HFF-Myc (cell line): ENCODE measurements at places on chromosomes 7 and 10.

DNA sequence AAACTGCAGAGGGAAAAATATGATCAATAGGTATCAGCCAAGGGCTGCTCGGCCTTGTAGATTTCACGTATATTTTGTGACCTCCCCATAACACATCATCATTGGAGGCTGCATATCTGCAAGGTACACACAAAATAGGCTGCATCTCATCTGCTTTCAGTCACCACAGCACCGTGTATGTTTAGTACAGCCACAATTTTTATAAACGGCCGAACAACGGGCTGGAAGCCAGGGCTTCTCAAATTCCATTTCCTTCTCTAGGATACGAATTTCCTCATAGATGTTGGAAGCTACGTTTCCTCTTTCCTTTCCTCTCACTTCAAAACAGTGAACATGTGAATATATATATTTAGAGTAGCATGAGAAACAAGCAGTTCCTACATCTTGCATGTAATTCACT is 20.2 kb upstream of the FOXK1 start:
- no peak for DNase-seq

DNA sequence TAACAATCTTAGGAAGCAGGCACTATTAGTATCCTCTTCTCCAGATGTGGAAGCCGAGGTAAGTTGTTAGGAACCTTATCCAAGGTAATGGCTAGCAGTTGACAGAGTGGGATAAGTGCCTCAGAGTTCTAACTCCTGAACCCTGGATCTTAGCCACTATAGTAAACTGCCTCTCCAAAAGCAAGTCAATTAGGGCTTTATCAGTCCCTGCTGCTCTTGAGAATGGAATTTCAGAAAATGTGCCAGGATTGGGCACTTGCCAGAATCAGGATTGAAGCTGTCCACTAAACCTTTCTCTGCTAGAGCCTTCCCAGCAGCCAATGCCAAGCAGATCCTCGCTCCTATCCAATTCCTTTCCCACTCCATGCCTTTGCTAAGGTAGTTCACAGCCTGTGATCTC is 777.5 kb upstream of the POM121L12 start:
- no peak for DNase-seq

- peak; percentile 44 for DNase-seq
Observed at GRCh38 chr7:36526863-36527548, 137.3 kb downstream of the ANLN start.

DNA sequence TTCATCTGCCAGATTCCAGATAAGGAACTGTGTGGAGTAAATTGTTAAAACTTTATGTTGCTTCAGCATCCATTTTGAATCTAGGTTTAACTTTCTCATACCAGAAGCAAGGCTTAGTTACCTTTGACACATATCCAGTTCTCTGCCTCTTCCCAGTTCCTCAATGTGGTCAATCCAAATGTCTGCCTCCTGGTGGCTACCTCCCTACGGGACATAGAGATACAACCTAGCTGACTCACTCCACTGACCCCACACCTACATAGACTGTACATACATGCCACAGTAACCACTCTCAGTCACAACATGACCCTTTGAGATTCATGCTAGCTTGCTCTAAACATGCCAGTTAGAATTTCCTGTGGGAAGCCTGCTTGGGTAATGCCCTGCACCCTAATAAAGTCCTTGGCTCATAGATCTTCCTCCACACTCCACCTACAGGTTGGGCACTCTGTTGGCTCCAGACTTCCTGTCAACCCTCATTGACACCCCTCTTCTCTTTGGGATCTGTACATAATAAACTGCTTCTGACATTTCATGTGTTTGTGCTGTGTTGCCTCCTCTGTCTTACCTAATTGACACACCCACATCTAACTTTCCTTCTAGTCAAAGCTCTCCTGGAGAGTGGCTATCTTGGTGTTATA is 278.1 kb downstream of the HTR7 start:
- peak; percentile 22 for DNase-seq

DNA sequence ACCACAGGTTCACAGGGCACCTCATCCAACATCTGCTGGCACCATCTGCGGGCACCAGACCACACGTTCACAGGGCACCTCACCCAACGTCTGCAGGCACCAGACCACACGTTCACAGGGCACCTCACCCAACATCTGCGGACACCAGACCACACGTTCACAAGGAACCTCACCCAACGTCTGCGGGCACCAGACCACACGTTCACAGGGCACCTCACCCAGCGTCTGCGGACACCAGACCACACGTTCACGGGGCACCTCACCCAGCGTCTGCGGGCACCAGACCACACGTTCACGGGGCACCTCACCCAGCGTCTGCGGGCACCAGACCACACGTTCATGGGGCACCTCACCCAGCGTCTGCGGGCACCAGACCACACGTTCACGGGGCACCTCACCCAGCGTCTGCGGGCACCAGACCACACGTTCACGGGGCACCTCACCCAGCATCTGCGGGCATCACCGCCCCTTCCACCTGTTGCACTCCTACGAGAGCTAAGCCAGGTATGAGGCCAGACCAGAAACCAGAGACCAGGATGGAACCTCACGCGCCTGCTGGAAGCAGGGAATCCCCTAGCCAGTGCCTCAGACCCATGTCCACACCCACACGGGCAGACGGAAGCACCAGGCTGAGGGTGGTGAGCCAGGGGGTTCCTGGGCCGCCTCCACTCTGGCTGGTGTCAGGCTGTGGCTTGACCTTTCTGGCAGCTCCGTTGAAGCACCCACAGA is 182.8 kb downstream of the MAD1L1 start:
- DNase-seq = no peak

DNA sequence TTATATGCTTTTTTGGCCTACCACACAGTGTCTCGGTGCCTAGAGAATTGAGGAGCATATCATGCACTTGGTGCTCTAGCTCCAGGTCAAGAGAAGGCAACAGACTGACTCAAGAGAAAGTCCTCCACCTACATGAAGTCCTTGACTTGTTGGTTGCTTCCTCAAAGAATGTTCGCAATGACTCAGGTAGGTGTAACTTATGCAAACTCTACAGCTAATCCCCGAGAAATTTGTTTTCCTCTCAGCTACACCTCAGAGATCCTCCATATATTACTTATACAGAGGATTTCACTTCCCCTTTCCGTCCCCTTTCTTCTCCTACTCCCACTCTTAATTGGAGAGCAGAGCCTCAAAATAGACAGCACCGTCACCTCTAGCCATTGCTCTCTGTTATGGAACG is 1013.1 kb downstream of the KCNMA1 start:
- DNase-seq = no peak

- no peak for DNase-seq
Observed at GRCh38 chr7:99383203-99383602, 8.7 kb downstream of the ARPC1B start.

DNA sequence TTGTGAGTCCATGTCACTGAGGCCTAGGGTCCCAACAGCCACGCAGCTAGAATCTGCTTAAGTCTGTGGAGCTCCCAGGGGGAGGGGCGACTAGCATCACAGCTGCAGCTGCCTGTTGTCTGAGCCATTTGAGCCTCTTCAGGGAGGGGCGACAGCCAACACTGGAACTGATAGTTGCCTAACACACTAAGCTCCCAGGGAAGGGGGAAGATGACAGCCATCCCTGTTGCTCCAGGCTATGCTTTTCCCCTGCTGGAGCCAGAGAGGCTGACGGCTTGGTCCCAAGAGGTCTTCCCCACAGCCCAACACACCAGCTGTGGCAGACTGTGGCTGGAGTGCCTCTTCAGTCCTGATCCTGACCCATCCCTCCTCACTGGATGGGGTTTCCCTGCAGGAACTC is 817.5 kb downstream of the NXPH1 start:
- no peak for DNase-seq

- no peak for DNase-seq
Observed at GRCh38 chr10:52440612-52441285, 126.7 kb downstream of the DKK1 start.

- DNase-seq = no peak
Observed at GRCh38 chr7:133203490-133203889, 49.4 kb upstream of the EXOC4 start.

- DNase-seq = peak; percentile 69
Observed at GRCh38 chr10:55369670-55370420, 568.8 kb upstream of the PCDH15 start.

- DNase-seq = no peak
Observed at GRCh38 chr10:35795131-35795824, 153.2 kb upstream of the FZD8 start.

DNA sequence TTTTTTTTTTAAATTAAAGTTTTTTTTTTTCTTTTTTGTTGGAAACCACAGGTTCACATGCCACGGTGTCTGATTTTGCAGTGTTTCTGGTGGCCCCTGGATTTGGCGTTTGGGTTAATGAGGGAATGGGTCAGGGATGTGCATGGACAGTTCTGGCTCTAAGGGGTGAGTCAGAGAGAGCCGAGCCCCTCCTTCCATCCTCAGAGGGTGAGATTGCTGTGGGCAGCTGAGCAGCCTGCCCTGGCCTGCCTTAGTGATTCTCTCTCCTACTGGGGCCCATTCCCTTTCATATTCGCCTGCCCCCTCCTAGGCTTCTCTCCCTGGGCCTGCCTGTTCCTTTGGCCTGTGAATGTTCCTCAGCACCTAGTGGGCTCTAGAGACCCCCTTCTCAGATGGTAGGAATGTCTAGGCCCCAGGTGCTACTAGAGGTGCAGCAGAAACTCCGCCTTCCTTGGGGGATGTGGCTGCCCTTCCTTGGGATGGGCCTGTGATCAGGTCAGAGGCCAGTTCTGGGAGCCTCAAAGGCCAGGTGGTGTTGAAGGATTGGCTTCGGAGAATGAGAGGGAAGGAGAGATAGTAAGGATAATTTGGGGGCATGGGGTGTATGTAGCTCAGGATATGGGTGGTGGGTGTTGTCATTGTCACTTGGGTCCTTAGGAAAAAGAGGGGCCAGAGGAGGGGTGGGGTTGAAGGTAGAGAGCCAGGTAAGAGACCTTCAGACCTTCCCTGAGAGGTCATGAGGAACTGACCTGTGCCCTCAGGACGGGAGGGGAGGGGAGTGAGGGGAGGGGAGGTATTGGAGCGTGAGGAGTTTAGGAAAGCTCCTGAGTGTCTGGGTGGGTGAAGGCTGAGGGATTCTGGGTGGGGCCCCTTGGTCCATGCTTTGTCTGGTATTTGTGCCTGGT is 19.8 kb downstream of the TSPAN14 start:
- no peak for DNase-seq

DNA sequence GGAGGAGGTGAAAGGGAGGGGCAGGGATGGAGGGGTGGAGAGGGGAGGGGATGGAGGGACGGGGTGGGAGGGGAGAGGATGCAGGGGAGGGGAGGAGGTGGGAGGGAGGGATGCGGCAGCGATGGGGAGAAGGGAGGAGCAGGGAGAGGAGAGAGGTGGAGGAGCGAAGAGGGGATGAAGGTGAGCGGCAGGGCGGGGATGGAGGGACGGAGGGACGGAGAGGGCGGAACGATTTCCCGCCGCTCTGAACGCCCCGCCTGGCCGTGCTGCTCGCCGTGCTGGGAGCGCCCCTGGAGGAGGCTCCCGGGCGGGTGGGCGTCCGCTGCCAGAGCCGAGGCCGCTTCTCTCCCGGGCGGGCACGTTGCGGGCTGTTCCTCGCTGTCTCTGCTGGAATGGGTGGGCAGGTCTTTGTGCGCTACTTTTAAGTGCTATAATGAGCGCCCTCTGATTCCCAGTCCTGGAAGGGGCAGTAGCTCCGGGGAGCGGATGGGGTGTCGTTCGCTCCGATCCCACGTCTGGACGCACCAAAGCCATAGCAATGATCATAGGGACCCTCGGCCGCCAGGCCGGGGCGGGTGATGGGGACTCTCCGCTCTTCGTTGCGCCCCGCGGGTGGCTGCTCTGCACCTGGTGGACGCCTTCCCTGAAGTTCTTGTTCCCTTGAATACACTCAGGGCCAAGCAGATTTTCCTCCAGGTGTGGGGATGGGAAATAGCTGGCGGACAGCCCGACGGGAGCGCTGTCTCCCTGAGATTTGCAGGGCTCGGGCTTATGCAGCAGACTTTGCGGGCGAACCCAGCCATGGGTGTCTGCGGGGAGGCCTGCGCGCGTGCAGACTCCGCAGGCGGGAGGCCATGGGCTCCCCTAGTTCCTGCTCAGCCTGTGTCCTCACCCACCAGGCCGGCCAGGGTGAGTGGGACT is 81.1 kb upstream of the CPXM2 start:
- DNase-seq = no peak

GRCh38 chr7:106678795-106679152 is 17.8 kb upstream of the CCDC71L start:
- DNase-seq = no peak

- no peak for DNase-seq
Observed at GRCh38 chr10:120734483-120735078, 116.6 kb upstream of the WDR11 start.

GRCh38 chr10:59700709-59701108 is 8.9 kb downstream of the SLC16A9 start:
- DNase-seq = no peak

GRCh38 chr7:70849580-70850235 is 282.2 kb upstream of the GALNT17 start:
- DNase-seq = no peak

- DNase-seq = no peak
Observed at GRCh38 chr7:116150588-116150987, 59.8 kb upstream of the TES start.

DNA sequence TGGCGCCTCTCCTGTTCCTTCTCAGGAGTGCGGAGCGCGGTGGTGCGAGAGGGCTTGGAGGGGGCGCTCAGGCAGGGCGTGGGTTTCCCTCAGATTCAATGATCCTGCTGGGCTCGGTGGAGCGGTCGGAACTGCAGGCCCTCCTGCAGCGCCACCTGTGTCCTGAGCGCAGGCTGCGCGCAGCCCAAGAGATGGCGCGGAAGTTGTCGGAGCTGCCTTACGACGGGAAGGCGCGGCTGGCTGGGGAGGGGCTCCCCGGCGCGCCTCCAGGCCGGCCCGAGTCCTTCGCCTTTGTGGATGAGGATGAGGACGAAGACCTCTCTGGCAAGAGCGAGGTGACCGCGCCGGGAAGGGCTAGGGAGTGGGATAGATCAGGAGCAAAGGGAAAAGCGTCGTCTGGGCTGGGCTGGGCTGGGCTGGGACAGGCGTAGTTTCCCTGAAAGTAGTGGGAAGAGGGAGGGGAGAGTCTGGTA is 17.0 kb downstream of the FAM131B start:
- DNase-seq = peak; percentile 19
